Esophagus squamous epithelium (tissue), 5 donors: ENCODE measurements at places on chromosomes 1 and 21. TPM values are rescaled to one million over a fixed set of nuclear protein-coding genes. Genes with fewer than 3 reads are reported as not detected.

GRCh38 chr1:217062586-217062985 lies 339.4 kb upstream of the ESRRG start:
- no peak for DNase-seq
- H3K27me3 ChIP-seq, result no peaks in the 10 kb centered on the region

GRCh38 chr1:109020693-109021257 lies 21.1 kb downstream of the WDR47 start:
- no peaks in the 10 kb centered on the region for H3K36me3 ChIP-seq
- no peak for DNase-seq

- H3K27ac ChIP-seq, result no peak overlapping the region
- H3K4me1 ChIP-seq, result peaks cover 73% of the 10 kb centered on the region
- DNase-seq, result no peak
- no peak overlapping the region for H3K4me3 ChIP-seq
- no peaks in the 10 kb centered on the region for H3K36me3 ChIP-seq
Measured at GRCh38 chr21:44018813-44019567, 6.9 kb downstream of the TRAPPC10 start.

PCSK9 gene
- 7.1 TPM for total RNA-seq

HAO2 gene
- total RNA-seq, result not detected

KIF17 gene
- not detected for total RNA-seq

SMCP gene
- not detected for total RNA-seq
